ENCODE measurements at places on chromosomes 2 and 18.

DNA sequence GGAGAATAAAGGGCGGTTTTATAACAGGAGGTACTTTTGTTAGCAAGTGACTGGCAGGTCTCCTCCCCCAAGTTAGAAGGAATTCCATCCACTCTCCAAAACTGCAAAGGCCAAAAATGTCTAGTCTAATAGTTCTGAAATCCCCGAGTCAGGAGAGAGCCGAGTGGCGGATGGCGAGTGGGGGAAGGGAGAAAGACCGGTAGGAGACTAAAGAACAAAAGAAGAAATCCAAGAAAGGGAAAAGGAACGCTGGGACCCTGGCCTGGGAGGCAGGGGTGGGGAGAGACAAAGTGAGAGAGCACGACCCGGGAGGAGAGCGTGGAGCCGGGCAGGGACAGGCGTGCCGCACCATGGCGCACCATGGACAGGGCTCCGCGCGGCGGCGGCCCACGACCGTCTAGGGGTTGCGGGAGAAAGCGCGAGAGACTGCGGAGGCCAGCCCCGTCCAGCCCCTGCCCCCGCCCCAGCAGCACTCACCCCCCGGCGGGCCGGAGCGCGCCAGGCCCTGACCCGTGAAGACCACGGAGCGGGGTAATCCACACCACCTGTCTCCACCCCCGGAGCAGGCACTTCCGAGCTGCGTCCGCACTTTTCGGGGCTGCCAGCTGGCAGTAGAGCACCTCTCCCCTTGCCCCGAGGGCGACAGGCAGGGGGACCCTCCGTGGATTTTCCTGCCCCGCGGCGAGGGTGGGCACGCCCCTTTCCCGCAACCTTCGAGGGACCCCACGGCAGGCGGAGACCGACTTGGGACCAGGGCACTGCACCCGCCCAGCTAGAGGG, 1.6 kb downstream of the CDH2 start:
- DNase-seq, result peak; percentile 64

DNA sequence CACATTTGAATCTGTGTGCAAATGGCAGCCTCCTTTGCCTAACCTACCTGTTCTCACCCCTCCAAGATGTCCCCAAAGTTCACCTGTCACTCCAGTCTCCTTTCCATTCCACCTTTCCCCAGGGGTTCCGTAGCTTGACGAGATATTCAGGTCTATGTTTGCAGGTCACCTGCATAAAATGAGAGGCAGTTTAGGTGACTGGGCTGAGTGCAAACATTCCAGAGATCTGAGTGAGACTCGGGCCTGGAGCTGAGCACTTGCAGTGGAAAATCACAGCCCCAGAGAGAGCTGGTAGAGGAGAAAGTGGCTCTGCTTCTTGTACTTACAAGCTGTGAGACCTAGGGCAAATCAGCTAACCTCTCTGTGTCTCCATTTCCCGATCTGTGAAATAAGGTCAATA, 20.1 kb downstream of the CAPN14 start:
- no peak for DNase-seq

GRCh38 chr2:68189991-68190784, 32.5 kb downstream of the PNO1 start:
- DNase-seq, result no peak

GRCh38 chr2:111662771-111663470, 221.1 kb downstream of the ANAPC1 start:
- no peak for DNase-seq

GRCh38 chr18:3409811-3410210, 40.2 kb upstream of the TGIF1 start:
- no peak for DNase-seq

GRCh38 chr2:202249521-202250253, 11.3 kb upstream of the SUMO1 start:
- DNase-seq, result no peak

DNA sequence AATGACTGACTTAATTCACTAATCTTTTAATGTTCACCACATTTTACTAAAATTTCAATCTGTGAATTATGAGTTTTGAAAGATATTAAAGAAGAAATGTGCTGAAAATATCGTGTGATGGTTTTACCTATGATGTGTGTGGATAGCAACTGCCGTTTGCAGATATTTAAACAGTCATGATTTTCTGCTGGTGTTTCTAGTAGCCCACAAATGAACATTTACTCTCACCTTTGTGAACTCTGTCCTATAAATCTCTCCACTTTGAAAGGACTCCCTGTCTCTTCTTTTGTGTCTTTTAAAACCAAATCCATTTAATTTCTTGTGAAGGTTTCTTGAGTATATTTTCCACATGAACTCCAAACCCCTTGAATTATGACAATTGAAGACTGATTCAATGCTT, 771.2 kb upstream of the SALL3 start:
- DNase-seq, result no peak

DNA sequence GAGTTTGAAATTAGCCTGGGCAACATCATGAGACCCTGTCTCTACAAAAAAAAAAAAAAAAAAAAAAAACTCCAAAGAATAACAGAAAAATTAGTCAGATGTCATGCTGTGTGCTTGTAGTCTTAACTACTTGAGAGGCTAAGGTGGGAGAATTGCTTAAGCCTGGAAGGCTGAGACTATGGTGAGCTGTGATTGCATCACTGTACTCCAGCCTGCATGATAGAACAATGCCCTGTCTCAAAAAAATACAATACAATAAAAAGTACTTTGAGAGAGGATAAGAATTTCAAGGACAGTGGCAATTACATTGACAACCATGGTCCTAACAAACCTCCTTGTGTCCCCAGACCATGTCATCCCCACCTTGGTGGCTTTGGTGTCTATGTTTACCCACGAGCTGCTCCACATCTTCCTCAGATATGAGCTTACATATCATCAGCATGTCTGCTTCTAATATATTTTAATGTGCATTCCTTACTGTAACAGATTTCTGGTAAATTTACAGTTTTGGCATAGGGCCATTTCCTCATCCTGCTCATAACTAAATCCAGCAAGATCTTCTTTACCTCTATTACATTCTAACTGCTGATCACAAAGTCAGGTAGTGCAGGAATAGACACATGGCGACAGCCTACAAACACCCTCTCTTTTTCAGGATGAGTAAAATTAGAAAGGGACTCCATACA, 437.7 kb upstream of the HNRNPA3 start:
- no peak for DNase-seq

- DNase-seq, result no peak
Measured at GRCh38 chr2:18311420-18312195, 248.8 kb downstream of the RDH14 start.

DNA sequence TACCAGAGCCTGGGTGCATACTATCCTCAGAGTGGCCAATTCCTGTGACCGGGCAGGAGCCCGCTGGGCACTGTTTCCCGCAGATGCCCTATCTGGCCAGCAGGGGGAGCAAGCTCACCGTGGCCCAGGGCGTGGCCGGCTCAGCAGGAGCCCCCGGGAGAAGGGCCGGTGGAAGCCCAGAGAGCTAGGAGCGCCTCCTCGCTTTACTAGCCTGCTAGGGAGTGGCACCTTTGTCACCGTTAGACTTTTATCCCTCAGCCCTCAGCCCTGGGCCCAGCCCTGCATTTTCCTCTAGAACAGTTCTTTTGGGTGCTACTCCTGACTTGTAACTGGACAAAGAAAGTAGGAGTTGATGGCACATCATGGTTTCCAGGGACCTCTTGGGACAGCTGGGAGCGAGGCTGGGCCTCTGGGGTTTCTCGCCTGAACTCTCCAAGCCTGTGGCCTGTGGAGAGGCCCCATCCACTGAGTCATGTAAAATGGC, 24.0 kb downstream of the TMEM177 start:
- DNase-seq, result peak; percentile 90

DNA sequence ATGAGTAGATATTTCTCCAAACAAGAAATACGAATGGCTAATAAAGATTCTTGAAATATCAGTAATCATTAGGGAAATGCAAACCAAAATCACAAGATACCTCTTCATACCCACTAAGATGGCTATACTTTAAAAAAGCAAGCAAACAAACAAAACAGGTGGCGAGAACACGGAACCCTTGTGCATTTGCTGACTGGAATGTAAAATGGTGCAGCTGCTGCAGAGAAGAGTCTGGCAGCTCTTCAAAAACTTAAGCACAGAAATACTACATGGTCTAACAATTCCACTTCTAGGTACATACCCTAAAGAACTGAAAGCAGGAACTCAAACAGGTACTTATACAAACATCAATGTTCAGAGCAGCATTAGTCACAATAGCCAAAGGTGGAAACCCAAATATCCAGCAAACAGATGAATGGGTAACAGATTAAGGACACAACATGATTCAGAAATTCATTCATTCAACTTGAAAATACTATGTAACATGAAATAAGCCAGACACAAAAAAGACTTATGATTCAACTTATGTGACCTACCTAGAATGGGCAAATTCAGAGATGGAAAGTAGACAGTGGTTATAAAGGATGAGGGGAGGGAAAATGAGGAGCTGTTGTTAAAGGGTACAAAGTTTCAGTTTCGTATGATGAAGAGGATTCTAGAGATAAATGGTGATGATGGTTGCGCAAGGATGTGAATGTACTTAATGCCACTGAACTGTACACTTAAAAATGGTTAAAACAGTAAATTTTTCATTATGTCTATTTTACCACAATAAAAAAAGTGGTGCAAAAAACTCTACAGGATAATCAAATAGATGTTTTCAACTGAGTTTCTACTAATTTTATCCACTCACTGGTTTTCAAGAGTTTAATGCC, 26.9 kb upstream of the GPR75 start:
- DNase-seq, result no peak

- DNase-seq, result no peak
Measured at GRCh38 chr2:166088634-166089033, 39.2 kb downstream of the SCN1A start.

- DNase-seq, result no peak
Measured at GRCh38 chr2:238911376-238912227, 63.7 kb downstream of the TWIST2 start.

DNA sequence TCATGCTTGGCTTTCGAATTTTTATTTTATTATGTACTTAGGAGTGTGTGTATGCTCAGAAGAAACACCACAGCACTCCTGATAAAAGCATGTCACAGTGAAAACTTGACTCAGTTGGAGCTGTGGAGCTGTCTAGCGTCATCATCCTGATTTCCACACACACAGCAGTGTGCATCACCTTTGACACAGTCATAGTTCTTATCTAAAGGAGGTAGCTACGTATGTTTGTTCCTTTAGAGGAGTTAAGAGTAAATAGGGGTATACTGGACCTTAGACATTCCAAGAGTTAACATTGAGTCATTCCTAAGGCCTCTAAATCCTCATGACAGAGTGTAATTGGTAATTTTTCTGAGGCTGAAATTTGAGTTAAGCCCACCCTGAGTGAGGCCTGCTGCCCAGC, 96.9 kb downstream of the PHLPP1 start:
- DNase-seq, result no peak

DNA sequence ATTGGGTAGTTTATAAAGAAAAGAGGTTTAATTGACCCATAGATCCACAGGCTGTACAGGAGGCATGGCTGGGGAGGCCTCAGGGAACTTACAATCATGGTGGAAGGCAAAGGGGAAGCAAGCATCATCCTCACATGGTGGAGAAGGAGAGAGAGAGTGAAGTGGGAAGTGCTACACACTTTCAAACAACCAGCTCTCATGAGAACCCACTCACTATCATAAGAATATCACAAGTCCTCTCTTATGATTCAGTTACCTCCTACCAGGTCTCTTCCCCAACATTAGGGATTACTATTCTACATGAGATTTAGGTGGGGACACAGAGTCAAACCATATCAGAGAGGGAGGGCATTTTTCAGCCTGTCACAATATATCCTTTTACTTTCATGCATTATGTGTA, 22.7 kb upstream of the DOCK10 start:
- no peak for DNase-seq

GRCh38 chr18:11955239-11956029, 25.9 kb upstream of the IMPA2 start:
- no peak for DNase-seq

- DNase-seq, result no peak
Measured at GRCh38 chr18:50454387-50454988, 79.6 kb downstream of the SKA1 start.

DNA sequence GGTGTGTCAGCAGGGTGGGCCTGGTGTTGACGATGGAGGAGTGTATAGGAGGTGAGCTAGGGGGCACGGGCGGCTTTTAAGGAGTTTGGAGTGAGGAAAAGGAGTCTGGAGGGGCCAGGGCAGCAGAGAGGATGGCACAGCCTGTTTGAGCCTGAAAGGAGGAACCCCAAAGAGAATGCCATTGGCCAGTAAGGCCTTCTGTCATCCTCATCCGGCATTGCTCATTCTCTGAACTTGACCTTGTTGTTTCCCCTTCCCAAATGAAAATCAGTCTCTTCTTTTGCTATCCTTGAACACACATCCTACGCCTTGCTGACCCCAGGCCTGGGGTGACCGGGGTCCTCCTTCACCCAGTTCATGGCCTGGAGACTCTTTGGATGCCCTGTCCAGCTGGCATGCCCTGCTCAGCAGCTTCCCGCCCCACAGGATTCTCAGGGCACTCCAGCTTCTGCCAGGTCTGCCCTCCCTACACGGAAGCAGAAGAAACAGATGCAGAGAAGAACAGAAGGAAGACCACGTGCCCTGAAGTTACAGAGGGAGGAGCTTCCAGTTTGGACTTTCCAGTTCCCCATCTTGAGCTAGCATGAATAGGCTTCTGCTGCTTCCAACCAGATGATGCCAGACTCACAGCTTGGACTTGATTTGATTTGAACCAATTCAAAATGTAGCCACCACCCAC, 20.5 kb upstream of the KIF3C start:
- DNase-seq, result no peak

- no peak for DNase-seq
Measured at GRCh38 chr2:62118160-62118559, 77.8 kb upstream of the B3GNT2 start.

All from D341Med (cell line).